ENCODE measurements at places on chromosomes 12 and 14.

DNA sequence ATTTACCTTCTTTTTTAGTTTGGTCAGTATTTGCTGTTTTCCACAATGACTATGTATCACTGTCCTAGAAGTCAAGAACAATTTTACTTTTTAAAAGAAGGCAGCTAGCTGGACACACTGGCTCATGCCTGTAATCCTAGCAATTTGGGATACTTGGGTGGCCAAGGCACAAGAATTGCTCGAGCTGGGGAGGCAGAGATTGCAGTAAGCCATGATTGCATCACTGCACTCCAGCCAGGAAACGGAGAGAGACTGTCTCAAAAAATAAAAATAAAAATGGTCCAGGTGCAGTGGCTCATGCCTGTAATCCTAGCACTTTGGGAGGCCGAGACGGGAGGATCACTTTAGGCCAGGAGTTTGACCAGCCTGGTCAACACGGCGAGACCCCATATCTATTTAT lies 28.3 kb downstream of the MDM1 start:
- DNase-seq, result no peak

GRCh38 chr12:5200278-5201087 lies 156.8 kb downstream of the KCNA5 start:
- no peak for DNase-seq

DNA sequence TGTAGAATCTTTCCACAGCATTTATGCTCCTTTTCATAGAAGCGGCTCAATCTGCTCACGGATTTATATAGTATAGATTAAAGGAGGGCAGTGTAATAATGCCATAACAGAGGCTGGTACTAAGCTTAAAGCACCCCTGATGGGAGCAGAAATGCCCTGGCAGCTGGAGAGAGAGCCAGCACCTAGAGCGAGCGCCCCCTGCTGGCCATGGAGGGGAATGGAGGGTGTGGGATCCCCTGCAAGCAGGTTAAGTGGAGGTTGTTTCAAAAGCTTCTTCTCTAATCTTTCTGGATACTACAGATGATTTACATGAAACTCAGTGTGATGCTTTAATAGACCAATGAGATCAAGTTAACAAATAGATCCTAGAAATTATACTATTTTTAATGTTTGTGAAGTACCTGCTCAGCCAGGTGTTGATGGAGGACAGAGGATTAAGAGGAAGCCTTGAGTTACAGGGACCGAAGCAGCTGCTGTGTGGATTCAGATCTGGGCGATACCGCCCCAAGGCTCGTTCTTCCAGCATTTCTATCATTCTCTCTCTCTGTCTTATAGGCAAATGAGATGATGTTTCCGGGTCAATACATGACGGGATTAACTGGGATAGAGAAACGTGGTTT lies 1519.3 kb upstream of the TMEM132C start:
- peak; percentile 39 for DNase-seq

DNA sequence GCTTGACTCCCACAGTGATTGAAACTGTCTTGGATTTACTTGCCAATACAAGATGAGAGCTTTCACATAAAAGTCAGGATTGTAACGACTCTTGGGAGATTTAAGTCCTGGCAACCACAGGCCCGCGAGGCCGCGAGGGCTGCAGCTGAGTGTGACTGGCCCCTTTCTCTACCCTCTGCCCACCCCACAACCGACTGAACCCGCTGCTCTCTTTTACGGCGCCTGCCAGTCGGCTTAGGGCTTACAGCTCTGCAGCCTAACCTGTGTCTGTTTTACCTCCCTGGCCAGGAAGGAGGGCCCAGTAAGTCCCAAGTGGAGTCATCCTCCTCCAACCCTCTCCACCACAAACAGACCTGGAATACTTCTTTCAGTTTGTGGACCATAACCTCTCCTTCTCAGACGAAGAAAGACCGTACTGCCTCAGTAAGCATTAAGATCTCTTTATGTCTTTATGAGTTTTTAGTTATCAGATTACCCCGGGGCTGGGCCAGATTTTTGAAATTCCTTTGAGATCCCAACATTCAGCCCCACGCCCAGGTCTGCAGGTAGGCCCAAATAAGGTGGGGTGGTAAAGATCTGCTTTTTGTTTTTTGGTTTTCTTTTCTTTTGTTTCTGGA lies 12.6 kb upstream of the TIGAR start:
- DNase-seq, result no peak

DNA sequence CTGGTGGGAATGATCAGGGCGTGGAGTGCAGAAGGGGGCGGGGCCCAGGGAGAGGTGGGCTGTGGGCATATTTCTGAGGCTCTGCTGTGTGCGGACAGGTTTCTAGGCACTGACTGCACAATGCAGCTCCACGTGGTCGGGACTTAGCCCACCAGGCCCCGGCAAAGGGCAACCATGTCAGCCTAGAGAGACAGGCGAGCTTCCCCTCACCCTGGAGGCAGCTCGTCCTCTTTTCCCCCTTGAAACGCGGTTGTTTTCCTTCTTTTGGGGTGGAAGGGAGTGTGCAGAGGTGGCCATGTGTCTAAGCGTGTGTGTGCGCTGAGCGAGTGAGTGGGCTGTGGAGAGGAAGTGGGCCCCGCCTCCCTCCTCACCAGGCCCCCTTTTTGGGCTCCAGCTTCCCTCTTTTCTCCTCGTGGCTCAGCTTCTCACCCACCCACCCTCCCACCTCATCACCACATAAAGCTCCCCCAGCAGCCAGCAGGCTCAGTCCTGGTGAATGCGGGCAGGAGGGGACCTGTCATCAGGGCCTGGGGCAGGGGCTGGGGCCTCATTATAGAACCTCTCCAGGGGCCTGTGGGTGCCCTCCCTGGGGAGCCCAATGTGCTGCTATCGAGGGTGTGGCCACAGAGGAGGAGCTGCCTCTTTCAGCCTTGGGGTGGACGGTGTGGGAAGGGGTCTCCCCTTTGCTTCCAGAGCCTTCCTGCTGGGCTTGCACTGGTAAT lies 22.0 kb downstream of the LRTM2 start:
- no peak for DNase-seq

DNA sequence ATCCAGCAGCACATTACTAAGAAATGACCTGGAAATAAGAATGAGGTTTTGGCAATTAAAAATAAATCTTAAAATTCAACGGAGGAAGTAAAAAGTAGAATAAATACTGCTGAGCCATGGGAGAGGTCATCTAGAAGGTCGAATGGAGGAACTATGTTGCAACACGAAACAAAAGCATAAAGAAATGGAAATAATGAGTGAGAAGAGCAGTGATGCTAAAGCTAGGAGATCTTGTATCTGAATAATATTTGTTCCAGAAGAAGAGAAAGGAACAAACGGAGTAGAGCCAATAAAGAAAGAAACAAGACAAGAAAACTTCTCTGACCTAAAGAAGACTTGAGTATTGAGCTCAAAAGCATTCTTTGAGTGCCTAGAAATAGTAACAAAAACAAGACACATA lies 6.6 kb upstream of the KRT7 start:
- no peak for DNase-seq

- DNase-seq, result no peak
Measured at GRCh38 chr12:113043240-113043639, 13.3 kb upstream of the DTX1 start.

DNA sequence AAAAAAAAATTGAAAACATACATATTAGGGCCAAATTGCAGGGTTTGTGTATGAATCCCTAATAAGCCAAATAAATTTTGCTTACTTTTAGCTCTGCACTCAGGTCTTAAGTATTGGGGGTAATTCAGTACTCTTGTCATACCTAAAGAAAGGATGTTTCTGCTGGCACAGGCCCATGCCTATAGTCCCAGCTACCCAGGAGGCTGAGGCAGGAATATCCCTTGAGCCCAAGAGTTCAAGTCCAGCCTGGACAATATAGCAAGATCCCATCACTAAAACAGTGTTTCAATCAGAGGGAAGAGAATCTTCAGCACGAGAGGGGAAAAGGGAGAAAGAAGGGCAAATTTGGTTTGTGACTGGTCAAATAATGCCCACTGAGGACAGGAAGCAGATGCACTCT lies 3.4 kb upstream of the GPR19 start:
- no peak for DNase-seq

GRCh38 chr14:105492031-105492970 lies 1.3 kb downstream of the TEDC1 start:
- DNase-seq, result no peak

DNA sequence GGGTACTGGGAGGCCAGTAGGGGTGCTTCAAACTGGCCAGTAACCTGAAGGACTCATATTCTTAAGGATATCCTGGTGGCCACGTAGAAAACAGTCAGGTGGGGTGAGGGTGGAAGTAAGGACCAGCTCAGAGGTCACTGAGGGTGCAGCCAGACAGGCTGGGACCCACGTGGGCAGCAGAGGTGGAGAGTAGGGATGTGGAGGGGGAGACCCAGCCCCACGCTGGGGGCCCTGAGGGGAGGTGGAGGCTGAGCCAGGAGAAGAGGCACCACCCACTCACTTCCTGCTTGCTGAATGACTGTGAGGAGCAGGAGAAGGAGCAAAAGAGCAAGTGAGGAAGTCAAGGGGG lies 12.6 kb upstream of the SERPINA3 start:
- DNase-seq, result no peak

DNA sequence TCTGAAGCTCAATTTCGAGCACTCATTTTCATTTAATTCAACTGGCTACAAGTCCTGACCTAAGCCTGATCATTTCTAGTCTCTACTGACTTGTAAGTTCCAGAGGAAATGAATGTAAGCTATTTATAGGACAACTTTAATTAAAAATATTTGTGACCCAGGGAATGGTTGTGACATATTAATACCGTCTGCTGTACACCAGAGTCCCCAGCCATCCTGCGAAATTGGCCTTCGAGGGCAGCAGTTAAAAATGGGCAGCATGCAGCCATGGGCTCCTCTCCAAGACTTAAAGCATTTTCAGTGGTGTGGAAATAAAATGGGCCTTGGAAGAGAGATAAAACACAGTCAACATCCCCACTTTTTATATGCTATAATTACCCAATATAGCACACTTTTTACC lies 30.7 kb upstream of the OVCH1 start:
- DNase-seq, result no peak

- DNase-seq, result no peak
Measured at GRCh38 chr12:122117979-122118378, 39.4 kb downstream of the MLXIP start.

DNA sequence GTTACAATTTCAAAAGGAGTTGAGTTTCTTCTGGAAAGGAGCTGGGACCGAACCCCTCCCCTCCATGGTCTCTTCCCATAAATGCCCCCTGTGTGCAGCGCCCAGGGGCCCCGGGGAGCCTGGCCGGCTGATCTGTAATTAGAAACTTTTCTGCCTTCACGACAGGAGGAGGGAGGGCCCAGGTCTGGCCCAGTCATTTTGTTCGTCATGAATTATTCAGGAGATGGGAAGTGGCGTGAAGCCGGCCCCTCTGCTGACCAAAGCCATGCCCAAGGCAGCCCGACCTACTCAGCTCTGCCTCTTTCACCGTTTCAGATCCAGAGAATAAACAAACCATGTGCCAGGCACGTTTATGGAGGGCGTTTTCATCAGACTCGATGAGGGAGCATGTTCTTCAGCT lies 33.3 kb upstream of the MSI1 start:
- no peak for DNase-seq

DNA sequence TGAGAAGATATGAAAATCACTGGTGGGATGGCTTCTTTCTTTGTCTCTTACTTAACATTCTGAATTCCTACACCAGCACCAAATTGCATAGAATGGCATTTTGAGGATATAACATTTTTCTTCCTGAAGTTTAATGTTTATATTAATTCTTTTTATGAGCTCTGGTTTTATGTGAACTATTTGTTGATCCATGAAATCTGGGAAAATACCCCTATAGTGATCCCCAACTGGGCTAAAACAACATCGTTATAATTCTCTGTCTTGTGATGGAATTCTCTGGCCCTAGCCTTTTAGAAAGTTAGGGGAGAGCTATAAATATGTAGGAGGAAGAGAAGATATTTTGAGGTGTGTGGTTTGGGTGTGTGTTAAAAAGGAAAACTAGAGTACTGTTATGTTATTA lies 29.2 kb downstream of the PELI2 start:
- no peak for DNase-seq

GRCh38 chr14:79986251-79986650 lies 225.1 kb downstream of the DIO2 start:
- DNase-seq, result no peak

DNA sequence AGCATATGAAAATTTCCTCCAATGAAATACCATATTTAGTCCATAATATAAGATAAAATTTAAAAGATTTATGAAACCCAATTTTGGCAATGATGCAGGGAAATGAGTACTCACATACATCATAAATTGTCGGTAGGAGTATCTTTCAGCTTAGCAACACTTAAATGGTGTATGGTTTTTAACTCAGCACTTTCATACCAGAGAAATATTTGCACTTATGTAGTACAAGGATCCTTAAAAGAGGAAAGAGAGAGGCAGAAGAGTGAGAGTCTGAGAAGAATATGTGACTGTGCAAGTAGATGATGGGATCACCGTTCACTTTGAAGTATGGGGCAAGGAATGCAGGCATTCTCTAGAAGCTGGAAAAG lies 379.3 kb upstream of the DCN start:
- no peak for DNase-seq

GRCh38 chr14:106619606-106620005 lies 1093.2 kb downstream of the TMEM121 start:
- no peak for DNase-seq

DNA sequence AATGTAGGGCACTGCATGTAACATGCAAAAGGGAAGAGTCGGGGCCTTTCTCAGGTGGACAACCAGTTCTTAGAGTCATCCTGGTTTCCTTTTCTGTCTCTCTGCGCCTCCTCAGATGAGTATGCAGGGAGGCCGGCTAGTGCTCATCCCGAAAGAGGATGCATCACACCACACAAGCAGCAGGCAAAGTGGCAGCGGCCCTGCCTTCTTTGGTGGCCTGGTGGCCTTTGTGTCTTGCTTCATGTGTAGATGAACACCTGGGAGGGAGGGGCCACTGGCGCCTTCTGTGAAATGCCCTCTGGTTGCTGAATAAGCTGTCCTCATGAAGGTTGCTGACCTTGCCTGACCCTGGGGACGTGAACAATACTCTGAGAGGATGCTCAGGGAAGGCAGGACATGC lies 18.0 kb downstream of the SLC24A4 start:
- no peak for DNase-seq

DNA sequence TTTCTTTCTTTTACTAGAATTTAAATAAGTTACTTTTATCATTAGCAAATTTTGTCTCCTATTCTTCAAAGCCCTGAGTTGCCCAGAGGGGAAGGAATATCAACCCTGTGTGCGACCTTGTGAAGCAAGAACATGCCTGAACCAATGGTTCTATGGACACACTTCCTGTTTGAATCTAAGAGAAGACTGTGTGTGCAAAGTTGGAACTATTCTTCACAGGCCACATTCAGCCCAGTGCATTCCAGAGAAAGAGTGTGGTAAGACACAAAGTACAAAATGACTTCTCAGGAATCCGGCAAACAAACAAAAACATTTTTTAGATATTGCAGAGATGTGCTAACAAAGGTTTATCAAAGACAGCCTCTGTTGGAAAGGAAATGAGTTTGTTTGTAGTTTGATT lies 90.8 kb upstream of the PTPRQ start:
- no peak for DNase-seq

GRCh38 chr12:118345355-118345754 lies 27.4 kb downstream of the TAOK3 start:
- DNase-seq, result no peak

- DNase-seq, result no peak
Measured at GRCh38 chr12:89650239-89650638, 58.4 kb downstream of the ATP2B1 start.

GRCh38 chr14:54738009-54738408 lies 164.6 kb downstream of the GCH1 start:
- DNase-seq, result no peak

- no peak for DNase-seq
Measured at GRCh38 chr12:26018926-26019325, 60.4 kb downstream of the RASSF8 start.
